AG08396 (cell line): ENCODE measurements at places on chromosomes 16 and 17.

DNA sequence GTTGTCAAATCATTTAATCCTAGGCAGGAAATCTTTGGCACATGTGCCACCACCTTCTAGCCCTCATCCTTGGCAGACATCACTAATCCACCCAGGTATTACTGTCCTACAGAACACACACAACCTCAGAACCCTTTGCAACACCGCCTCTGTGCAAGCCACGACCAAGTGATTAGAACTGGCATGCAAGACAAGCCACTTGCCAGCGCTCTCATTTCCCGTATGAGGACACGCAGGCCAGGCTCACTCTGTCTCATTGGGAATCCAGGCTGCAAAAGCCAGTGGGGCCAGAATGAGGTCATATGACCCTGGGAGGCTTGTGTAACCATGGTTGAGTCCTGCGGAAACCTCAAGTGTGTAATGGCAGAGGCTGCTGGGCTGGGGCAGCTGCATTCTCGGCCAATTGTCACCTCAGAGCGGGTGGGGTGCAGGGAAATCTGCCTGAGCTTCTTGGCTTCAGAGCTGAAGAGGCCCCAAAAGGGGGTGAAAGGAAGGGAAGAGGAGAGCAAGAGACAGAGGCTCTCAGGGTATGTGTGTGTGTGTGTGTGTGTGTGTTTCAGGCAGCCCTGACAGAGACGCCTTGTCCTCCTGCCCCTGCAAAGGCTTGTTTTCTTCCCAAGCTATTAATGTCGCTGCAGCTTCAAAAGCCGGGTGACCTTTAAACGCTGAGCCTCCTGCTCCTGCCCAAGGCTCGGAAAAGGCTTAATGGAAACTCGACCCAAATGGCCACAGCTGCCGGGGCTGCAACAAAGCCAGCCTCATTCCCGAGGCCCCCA is 43.2 kb upstream of the MRPS23 start:
- DNase-seq = peak; percentile 93

DNA sequence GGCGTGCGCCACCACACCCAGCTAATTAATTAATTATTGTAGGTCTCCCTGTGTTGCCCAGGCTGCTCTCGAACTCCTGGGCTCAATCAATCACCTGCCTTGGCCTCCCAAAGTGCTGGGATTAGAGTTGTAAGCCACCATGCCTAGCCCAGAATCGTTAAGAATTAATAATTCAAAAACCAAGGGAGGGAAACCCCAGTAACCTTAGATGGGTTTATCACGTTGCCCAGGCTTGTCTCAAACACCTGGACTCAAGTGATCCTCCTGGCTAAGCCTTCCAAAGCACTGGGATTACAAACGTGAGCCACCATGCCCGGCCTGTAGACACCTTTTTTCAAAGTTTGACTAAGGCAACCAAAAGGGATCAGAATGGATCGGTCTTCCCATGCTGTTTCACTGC is 21.6 kb downstream of the CD300LF start:
- no peak for DNase-seq

- DNase-seq = no peak
Observed at GRCh38 chr16:11205754-11206581, 50.0 kb downstream of the SOCS1 start.

GRCh38 chr17:31802502-31802901 is 56.5 kb downstream of the COPRS start:
- no peak for DNase-seq

DNA sequence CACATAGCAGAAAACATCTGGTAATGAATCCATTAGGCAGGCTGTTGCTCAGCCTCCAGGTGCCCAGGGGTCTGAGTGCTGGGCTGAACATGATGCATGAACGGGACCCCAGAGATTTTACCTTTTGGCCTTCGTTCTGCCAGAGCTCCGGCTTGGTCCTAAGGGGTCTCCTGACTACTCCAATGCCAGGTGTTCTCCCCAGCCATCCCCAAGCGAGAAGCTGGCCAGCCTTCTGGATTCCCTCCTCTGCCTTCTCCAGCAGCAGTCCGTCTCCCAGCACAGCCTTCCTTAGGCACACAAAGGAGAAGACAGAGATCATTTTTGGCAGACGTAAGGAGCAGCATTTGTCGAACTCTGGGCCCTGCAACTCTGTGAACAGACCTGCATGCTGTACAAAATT is 109.4 kb downstream of the RBFOX1 start:
- DNase-seq = no peak

- DNase-seq = no peak
Observed at GRCh38 chr16:86281421-86281820, 228.9 kb upstream of the FOXF1 start.

DNA sequence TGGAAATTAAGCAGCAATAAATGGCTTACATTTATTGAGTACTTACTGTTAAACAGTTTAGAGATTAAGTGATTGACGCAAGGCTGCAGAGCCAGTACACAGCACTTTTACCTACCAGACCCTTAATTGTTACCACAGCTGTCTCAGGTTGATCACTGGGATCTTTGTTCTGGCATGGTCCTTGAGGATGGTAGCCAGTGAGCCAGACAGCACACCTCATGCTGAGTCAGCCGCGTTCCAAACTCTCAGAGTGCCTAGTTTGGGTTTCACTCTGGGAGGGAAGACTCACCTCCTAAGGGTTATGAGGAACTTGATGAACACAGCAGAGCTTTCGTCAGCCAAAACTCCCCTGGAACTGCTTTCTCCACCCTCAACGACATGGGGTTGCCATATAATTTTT is 20.4 kb downstream of the CDH3 start:
- DNase-seq = no peak

DNA sequence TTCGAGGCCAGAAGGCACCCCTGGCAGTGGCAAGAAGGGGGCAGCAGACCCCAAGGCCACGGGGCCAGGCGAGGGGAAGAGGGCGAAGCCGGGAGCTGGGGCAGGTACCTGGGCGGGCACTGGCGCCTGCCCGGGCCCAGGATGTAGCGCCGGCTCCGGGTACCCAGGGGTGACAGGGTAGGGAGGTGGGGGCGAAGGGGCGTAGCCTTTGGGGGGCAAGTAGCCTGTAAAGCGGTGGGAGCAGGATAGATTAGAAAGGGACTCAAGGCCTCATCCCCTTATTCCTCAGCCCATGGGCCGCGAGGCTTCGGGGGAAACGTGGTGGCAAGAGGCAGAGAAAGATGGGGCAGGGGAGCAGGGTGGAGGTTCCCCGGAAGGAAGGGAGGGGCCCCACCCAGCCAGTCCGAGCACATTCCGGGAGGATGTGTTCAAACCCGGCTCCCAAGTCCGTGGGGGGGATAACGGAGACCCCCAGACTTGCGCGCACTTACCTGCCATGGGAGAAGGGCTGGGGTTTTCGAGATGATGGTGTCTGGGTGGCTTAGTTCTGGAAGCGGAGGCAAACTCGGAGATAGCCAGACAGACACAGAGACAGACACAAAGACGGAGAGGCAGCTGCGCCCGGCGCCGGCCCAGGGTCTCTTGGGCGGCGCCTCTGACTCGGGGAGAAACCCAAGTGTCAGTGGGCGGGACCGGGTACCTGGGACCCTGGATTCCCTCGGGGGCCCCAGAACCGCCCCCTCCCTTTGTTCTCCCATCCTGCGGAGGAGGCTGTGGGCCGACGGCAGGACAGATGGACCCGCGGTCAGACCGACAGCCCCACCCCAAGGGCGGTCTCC is 493 bp downstream of the PLSCR3 start:
- peak; percentile 71 for DNase-seq
